ENCODE measurements at places on chromosomes 12 and 14. TPM values are rescaled to one million over a fixed set of nuclear protein-coding genes. Genes with fewer than 3 reads are reported as not detected.

The CLEC9A gene
- total RNA-seq: not detected

The SPTB gene
- 16.7 TPM for total RNA-seq

The VRK1 gene
- total RNA-seq: 85.6 TPM

The RD3L gene
- not detected for total RNA-seq

The ZNF140 gene
- 75.8 TPM for total RNA-seq

The SRRM4 gene
- total RNA-seq: 5.7 TPM

The CIDEB gene
- 2.0 TPM for total RNA-seq

The VWF gene
- 8.2 TPM for total RNA-seq

The SERPINA5 gene
- total RNA-seq: not detected

The SNAPC1 gene
- total RNA-seq: 6.5 TPM

The ST8SIA1 gene
- 17.5 TPM for total RNA-seq

The MDP1 gene
- 18.8 TPM for total RNA-seq

The ANO2 gene
- 4.1 TPM for total RNA-seq

Data from frontal cortex (tissue), 4 donors.